ENCODE measurements at places on chromosomes 1 and 21.
A peak's percentile ranks its signal among the peaks of the same experiment; 100 is the strongest.

GRCh38 chr1:36711480-36711879 is 228.8 kb upstream of the CSF3R start:
- DNase-seq, result no peak

DNA sequence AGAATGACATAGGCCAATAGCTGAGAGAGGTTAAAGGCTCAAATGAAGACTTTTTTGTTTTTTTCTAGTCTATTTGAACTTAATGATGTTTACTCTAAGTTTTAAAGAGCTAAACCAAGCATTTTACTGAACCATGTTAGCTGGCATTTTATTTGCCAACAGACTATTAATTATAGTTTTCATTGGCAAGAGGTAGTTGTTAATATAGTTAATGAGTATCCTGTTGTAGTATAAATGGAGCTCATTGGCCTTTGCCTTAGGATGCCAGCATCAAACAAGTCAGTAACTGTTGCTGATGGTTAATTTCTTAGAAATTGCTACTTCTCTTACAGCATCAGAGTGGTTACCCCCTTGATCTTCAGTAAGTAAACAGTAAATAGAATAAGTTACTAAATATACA is 339.0 kb upstream of the B3GALT2 start:
- DNase-seq, result no peak

GRCh38 chr1:181128592-181129497 is 40.3 kb downstream of the IER5 start:
- no peak for DNase-seq

DNA sequence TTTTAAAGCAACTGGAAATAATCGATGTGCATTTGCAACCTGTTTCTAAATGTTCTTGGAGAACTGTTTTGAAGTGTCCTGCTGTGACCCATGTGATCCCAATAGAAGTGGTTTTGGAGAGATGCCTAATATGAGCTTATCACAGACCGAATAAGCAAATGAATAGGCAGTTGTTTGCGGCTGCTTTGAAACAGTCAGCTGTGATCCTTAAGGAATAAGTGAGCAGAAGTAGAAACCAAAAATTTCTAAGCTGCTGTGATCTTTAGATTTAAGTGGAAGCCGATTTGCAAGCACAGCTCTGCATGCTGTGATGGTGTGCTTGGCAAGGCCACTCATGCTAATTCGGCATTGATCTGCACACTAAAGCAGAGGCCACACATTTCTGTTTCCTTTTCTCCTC is 329.5 kb upstream of the DUSP10 start:
- DNase-seq, result no peak

- no peak for DNase-seq
Observed at GRCh38 chr1:154862907-154863306, 7.2 kb downstream of the KCNN3 start.

GRCh38 chr1:37097731-37098130 is 63.4 kb upstream of the GRIK3 start:
- no peak for DNase-seq

DNA sequence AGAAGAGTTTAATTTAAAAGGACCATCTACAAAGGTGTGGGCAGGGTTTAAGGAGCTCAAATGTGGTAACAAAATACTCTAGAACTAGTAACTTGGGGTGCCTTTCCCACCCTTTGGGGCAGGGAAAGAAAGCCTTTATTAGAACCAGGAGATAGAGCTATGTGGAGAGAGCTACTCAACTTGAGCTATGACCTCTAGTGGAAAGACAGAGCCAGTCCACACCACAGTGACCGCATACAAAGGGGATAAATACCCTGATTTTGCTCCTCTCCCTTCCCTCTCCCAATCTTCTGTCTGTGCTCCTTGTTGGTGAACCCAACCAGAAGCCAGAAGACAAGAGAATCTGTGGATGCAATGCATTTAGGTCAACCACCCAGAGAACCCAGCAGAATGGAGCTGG is 54.4 kb upstream of the JAK1 start:
- peak; percentile 24 for DNase-seq

DNA sequence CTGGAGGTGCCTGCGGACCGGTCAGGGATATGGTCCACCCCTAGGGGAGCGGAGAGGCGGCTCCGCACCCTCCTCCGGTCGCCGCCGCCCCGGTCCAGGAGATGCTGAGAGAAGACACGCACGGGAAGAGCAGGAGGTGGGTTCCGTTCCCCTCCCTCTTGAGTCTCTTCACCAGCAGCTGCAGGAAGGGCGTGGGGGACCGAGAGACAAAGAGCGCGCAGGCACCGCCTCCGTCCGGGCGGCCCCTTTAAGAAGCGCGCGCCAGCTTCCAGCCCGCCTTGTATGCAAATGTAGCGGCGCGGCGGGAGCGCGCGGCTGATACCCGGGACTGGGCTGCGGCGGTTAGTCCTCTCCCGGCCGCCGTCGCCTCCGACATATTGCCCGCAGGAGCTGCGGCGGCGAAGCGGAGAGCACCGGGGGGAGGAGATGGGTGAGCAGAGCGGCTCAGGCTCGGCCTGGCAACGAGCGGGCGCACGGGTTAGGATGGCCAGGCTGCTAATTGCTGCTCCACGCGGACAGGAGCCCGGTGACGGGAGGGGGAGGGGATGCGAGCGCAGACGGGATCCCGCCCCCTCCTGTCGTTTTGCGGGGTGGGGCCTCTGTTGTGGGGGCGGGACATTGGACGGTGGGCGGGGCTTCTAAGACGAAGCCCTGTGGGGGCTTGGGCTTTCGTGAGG is at the start of gene TMEM39B:
TMEM39B (plus strand) TSS at position 318 of the 677 bp plus-strand sequence; CDS start at position 427, 109 bp downstream.
- peak; percentile 85 for DNase-seq

GRCh38 chr1:160665330-160666078 is 18.7 kb upstream of the SLAMF1 start:
- no peak for DNase-seq

GRCh38 chr1:208717525-208717924 is 473.3 kb upstream of the PLXNA2 start:
- no peak for DNase-seq

DNA sequence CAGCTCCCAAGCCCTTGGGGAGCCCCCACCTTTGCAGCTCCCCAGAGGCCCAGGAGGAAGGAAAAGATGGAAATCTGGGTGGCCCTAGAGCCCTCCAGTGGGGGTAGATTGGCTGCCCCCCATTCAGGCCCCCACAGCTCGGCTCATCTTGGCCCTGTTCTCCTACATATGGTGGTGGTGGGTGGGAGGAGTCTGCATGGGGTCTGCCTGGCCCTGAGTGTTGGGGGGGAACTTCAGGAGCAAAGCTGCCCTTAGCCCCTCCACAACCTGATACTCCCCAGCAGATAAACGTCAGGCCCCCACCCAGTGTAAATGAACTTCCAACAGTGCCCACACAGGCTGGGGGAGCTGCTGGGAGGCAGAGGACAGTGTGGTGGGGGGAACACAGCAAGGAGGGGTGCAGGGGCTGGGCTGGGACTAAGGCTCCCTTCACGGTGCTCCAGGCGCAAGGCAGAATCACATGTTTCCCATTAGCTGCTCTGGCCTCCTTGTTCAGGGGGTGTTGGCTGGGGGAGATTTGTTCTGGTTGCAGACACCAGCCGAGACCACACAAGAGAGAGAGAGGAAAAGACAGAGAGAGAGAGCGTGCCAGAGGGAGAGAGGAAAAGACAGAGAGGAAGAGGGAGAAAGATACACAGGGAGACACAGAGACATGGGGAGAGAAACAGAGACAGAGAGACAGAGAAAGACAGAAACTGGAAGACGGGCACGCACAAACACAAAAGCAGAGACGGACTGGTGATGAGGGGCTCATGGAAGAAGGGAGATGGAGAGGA is 42.6 kb downstream of the AHDC1 start:
- DNase-seq, result no peak

- DNase-seq, result no peak
Observed at GRCh38 chr1:165737196-165737595, 31.5 kb downstream of the TMCO1 start.

DNA sequence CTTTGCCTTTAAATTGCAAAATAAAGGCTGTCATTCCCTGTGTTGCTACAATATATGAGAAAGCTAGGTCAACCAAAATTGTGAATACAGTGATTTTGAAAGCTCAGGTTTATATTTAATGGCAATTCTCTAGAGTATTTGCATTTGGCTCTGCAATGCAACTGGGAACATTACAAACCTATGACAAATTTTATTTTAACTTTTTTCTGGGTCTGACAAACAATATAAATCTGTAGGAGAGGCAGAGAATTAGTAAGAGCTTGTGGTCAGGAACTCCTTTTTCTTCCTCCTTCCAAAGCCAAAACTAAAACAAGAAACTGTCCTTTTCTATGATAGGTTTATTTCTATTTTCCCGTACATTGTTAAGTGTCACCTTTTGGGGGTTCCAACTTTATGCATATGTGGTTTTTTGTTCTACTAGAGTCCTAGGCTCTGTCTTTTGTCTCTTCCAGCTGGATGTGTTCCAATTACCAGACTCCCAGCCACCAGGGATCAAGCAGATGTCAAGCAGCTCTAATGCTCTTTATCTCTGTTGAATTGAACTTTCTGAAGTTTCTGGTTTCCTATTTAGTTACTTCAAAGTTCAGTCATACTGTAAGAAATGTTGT is 106.9 kb downstream of the ASH1L start:
- DNase-seq, result no peak

DNA sequence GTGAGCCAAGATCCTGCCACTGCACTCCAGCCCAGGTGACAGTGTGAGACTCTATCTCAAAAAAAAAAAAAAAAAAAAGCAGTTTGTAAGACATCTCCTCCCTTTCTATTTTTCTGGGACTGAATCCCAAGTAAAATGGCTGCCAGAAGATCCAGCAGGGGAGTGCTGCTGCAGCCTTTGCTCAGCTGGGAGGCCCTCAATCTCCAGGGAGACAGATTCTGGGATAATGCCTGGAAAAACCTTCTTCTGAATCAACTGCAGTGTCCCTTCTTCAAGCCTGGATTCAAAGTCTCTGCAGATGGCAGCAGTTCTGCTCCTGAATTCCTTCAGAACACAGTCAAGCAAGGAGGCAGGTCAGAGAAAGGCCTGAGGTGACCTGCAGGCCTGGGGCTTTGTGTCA is 191.0 kb upstream of the NRIP1 start:
- DNase-seq, result no peak

- DNase-seq, result no peak
Observed at GRCh38 chr1:73491621-73492020, 706.4 kb downstream of the LRRIQ3 start.

- DNase-seq, result peak; percentile 51
Observed at GRCh38 chr21:42218836-42219605, at the start of gene ABCG1. Gene ABCG1, plus strand, starts transcription at chr21:42219140. Its CDS starts 123 bp downstream, at chr21:42219263.

DNA sequence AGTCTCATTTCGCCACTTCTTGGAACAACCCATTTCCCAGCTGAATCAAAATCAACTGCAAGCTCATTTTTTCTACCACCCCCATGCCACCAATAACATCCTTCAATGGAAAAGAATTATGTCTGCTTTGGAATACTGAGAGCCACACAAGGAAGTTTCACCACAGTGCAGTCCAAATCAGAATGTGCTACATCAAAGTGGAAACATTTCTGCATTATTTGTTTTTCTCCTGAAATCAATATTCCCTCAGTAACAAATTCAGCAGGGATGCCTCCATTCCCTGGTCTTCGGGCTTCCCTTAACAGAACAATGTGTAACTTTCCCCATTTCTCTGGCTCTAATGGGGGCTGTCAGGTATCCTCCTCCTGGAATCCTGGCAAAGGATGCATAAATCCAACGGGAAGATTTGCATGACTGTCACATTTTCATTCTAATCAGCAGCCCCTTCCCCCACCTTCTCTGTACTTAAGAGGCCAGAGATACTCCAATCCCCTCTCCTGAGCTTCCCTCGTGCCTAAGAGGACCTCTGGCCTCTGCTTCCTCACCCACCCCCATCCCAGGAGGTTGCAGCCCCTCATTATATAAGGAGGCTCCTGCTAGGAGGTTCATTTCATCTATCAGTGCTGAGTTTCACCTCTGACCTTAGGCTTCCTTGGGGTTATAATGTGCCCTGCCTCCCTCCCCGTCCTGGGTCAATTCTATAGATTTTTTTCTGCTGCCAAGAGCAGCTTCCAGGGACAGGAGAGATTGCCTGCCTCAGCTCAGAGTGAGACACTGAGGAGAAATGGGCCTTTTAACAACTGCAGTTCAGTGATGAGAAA is 201.1 kb downstream of the OMA1 start:
- no peak for DNase-seq

DNA sequence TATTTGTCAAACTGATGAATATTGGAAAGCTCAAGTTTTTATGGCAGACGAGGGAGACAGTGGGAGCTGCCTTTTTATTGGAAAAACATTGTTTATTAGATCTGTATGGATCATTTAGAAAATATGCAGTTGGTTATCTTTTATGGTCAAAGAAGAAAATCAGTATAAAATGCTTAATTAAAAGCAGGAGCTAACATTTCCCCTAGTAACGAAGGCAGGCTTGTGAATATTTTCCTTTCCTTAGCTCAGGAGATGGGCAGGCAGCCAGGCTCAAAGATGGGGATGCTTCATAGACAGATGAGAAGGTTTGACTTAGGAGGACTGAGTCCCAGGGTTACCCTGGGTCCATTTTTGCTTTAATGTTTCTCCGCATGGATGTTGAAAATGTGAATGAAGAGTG is 26.0 kb downstream of the ROR1 start:
- no peak for DNase-seq

GRCh38 chr1:18542351-18542750 is 61.6 kb downstream of the KLHDC7A start:
- no peak for DNase-seq

- no peak for DNase-seq
Observed at GRCh38 chr1:1869469-1869868, 21.4 kb downstream of the GNB1 start.

GRCh38 chr1:147264158-147264768 is 21.8 kb downstream of the CHD1L start:
- DNase-seq, result no peak

DNA sequence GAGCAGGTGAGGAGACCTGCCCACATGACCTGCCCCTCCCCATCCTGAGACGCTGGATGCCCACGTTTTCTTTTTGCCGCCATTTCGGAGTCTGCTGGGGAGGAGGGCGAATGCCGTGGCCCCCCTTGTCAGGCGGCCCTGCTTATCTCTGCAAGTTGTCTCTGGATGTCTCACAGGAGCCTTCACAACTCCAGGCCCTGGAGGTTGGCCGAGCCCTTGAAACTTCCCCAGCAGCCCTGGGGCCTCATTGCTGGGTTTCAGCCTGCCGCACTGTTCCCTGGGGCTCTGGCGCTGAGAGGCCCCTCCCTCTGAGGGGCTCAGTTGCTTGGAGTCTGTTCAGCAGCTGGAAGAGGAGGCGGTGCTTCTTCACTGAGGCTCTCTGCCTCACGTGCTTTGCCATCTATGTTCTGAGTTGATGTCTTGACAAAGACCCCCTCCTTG is 29.8 kb upstream of the ZBTB21 start:
- DNase-seq, result no peak

DNA sequence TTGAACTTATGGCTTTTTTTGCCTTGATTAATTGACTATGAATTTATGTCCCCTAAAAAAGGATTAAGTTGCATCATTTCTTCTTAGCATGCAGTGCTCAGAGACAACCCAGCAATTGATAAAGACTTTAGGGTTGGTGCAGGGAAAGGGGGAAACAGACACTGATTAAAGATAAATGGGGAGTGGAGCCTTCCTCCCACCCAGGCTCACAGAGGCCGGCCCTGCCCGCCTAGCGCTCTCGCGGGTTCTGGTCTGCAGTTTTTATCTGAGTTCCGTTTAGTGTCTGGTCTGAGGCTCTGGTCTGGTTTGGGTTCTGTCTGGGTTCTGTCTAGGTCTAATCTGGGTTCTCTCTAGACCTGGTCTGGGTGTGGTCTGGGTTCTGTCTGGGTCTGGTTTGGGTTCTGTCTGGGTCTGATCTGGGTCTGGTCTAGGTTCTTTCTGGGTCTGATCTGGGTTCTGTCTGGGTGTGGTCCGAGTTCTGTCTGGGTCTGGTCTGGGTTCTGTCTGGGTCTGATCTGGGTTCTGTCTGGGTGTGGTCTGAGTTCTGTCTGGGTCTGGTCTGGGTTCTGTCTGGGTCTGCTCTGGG is 48.1 kb downstream of the ABCG1 start:
- DNase-seq, result no peak
